ENCODE measurements at places on chromosomes 1 and 21. TPM values are rescaled to one million over a fixed set of nuclear protein-coding genes. Genes with fewer than 3 reads are reported as not detected.

DNA sequence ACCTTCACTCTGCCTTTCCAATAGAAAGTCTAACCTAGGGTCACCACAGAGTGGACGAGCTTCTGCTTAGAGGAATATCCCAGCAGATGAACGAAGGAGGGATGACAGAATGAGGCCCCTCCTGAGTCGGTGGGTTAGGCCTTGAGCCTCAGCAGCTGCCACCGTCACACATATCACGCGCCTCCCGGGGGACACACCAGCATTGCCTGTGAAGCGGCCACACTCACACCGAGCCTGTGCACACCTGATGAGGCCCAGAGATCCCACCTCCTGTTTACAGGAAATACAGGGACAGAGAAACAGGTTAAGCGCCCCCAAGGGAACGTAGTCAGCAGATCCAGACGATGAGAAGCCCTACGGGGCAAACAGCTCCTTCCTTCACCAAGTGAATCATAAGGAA, 25.1 kb upstream of the LRRC47 start:
- DNase-seq = no peak

The TFAP2E gene
- 0.65 TPM for total RNA-seq

- DNase-seq = no peak
Measured at GRCh38 chr1:75733661-75734060, 9.2 kb downstream of the ACADM start.

The PTPN14 gene
- 0.20 TPM for total RNA-seq

GRCh38 chr1:33610391-33610790, 137.9 kb downstream of the ZSCAN20 start:
- DNase-seq = no peak

DNA sequence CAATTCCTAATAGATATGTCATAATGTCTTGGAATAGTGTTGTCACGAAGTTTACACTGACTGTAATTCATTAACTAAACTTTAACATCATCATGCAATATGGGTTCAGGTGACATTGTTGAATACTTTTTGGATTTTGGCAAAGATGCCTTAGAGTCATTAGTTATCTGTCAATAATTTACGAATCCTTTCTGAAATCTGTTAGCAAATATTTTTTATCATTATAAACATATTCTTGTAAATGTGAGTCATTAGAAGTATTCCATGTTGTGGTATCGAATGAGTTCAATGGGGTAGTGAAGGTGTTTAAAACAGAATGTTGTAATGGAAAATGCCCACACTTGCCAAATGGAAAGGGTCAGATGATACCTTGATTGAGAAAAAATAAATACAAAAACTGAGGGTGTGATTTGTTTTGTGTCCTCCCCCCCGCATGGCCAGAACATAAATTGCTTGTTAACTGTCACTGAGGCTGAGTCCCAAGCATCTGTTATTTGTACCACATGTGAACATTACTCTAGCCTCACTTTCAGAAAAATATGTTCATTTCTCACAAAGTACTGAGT, 5.2 kb upstream of the NR5A2 start:
- DNase-seq = no peak

GRCh38 chr1:115225993-115226685, 111.9 kb downstream of the NGF start:
- DNase-seq = no peak

The HSD3B1 gene
- not detected for total RNA-seq

The IFI44L gene
- 430 TPM for total RNA-seq

The PKNOX1 gene
- 27.2 TPM for total RNA-seq

The BSND gene
- total RNA-seq = 0.08 TPM

The SLC9C2 gene
- total RNA-seq = not detected

- no peak for DNase-seq
Measured at GRCh38 chr1:88897070-88897730, 5.8 kb upstream of the GTF2B start.

DNA sequence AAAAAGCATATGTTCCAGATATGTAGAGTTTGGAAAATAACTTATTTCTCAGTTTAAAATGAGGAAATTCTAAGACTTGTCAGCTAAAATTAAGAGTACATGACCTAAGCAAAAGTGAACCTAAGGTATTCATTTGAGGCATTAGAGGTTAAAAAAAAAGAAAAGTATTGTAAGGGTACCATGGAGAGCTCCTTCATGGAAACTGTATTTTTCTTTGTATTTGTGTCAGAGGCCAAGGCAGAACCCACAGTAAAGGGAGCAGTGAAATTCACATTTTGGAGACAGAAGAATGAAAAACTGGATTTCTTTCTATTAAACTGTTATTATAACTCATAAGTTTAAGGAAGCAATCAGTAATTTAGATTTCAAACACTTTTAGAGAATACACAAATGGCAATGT, 1494.8 kb downstream of the KCNT2 start:
- DNase-seq = no peak

DNA sequence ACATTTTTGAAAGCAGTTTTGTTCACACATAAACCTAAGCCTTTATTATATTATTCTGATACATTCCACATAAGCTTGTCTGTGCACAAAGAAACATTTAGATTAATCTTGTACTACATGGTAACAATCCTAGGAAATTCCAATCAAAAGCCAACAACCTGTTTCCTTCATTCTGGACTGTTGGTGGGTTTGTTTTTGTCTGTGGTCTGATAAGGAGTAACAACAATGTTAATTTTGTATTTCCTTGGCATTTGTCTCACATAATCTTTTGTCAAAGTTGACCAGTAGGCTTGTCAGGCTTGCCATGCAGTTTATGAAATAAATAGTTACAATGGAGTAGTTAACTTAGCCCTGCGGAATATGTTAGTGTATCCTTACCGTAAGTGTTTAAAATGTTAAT, 183.3 kb downstream of the DHRS3 start:
- no peak for DNase-seq

The OR2T29 gene
- not detected for total RNA-seq

DNA sequence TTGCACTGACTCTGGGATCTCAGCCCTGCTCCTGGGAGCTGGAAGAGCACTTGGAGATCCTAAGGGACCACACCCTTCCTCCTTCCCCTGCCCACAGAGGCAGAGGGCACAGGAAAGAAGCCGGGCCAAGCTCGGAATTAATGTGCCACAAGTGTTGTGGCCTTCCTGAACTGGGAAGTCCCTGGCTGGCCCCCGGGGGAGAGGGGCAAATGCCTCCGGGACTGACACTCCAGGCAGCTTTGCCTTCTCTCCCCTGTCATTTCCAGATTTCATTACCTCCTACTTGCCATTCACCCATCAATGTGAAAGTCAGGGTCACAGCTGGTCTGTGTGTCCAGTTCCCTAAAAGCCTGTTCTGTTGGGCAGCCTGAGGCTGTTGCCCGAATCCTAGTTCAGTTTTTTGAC, 21.7 kb downstream of the SESN2 start:
- no peak for DNase-seq

DNA sequence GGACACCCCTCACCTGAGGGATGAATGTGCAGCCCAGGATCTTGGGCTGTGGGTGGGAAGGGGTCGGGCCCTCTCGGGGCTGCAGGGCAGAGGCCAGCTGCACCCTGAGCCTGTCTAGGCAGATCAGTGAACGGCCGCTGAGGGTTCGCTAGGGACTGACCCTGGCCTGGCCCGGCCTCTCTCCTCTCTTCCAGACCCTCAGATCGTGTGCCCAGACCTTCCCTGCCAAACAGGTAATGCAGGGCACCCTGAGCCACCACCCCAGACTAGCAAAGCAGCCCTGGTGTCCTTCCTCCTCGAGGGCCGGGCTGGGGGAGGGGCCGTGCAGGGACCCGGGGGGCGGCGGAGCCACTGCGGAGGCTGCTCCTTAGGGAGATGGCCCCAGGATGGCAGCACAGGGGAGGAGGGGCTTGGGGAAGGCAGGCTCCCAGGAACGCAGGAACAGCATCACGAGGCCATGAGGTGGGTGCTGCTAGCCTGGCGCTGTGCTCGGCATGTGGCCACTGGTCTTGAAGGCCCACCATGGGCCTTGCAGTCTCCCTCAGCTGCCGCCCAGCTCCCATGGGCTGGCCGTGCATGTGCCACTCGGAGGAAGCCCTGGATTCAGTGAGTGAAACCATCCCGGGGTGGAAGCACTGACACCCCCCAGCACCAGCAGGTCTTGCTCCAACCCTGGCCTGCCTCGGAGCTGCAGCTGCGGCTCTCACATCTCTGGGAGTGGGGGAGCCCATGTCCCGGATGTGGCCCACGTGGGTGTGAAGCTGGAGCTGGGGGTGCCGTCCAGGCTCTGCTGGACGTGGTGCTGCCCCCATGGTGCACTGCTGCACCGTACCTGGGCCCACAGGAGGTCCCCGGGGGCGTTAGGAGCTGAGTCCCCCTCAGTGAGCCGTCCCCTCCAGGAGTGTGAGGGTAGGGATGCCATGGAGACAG, 28.7 kb downstream of the COL6A2 start:
- DNase-seq = no peak

- DNase-seq = no peak
Measured at GRCh38 chr21:15051644-15052458, 12.9 kb downstream of the NRIP1 start.

DNA sequence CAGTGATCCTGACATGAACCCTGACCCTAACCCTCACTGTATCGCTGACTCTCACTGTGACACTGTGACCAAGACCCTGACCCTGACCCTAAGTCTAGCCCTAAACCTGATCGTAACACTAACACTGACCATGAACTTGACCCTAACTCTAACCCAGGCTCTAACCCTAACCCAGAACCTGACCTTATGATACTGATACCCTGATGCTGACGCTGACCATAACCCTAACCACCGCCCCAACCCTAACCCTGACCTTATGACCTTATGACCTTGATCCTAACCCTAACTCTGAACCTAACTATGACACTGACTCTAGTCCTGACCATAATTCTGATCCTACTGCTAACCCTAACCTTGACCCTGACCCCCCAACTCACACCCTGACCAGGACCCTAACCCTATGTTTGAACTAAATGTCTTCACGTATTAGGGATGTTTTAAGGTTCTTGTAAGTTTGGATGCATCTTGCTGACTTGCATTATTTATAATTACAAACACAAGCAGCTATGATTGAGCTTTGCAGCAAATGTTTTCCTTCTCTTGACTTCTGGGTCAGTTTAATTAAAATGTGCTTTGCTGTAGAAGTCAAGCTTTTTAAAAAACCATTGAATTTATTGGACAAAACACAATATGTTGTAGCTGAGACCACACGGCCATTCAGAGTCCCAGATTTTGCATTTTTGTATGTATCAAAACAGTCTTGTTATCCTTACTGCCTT, 23.9 kb upstream of the PRSS38 start:
- no peak for DNase-seq

DNA sequence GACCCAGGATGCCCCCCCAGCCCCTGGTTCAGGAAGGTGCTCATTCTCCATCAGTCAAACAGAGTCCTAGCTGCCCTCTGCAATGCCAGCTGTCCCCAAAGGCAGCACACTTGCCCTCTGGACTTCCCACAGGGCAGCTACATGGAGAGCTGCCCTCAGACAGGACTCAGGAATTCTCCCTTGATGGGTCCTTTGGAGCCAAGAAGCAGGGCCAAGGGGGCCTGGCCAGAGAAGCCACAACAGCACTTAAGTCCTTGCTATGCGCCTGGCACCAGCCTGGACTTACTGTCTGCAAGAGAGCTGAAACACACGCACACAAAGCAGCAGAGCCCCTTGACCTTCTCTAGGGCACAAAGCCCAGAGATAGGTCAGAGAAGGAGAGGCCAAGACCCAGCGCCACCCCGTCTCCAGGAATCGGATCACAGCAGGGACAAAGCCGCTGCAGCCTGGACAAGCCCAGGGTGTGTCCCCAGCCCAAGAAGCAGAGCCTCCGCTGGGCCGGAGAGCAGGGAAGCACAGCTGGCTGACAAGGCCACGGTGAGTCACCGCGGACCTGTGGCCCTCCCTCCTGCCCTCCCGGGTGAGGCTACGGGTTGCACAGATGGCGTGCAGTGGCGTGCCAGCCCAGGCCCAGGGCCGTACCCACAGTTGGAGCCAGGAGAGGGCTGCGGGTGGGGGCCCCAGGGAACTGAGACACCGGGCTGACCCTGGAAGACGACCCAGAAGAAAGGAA, 1.7 kb downstream of the WNT9A start:
- DNase-seq = peak; percentile 15

DNA sequence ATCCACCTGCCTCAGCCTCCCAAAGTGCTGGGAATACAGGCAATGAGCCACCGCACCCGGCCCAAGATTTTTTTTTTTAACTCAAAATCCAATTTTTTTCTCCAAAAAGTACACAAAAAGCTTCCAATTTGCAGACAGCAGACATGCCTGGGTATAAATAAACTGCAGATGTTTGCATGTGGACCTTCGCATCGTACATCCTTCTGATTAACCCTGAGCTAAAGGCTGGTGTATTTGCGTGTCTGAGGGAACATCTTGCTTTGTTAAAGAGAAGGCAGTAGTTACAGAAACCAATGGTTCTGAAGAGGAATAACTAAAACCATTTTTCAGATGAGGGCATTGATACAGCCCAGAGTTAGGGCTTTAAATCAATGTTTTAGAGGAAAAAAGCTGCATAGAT, 12.7 kb downstream of the BCAR3 start:
- no peak for DNase-seq

DNA sequence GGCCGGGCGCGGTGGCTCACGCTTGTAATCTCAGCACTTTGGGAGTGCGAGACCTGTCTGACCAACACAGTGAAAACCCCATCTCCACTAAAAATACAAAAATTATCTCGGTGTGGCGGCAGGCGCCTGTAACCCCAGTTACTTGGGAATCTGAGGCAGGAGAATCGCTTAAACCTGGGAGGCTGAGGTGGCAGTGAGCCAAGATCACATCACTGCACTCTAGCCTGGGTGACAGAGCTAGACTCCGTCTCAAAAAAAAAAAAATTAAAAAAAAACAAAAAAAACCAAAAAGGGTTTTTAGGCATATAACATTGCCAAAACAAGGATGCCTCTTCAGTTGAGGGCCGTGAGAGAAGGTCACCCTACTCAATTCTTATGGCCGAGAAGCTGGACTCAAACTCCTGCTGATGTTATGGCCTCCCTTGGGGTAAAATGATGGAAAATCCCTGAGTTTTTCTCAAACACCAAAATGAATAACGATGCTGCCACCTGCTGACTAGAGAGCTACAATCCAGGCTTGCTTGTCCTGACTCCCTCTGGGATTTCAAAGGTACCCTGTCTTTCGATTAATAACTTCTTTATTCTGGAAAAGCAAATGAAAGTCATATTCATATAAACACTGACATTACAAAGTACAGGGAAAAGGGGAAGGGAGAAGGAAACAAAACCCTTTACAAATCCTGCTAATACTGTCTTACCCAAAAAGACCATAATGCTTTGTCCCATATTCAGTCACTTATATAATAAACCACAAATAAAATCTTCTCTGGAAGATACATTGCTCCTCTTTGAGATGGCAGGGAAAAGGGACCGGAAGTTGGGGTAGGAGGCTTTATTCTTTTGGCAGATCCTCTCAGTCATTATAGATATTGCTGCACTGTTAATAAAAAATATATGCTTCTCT, 10.7 kb downstream of the RAB42 start:
- DNase-seq = peak; percentile 25

The LYPD8 gene
- not detected for total RNA-seq

GRCh38 chr1:74681001-74681400, 7.4 kb upstream of the ERICH3 start:
- DNase-seq = no peak

The ST6GALNAC5 gene
- not detected for total RNA-seq

The TPTE gene
- not detected for total RNA-seq

- DNase-seq = no peak
Measured at GRCh38 chr1:47650205-47650604, 212.4 kb downstream of the FOXD2 start.

- DNase-seq = no peak
Measured at GRCh38 chr1:175167861-175168260, 24.7 kb downstream of the KIAA0040 start.

- no peak for DNase-seq
Measured at GRCh38 chr1:92505015-92505692, 18.4 kb upstream of the GFI1 start.
